ENCODE measurements at places on chromosomes 1 and 21.

GRCh38 chr1:13687151-13687715, 12.8 kb upstream of the PRDM2 start:
- DNase-seq: no peak

- no peak for DNase-seq
These were observed 1.8 kb downstream of the UBAP2L start for GRCh38 chr1:154222518-154222917.

DNA sequence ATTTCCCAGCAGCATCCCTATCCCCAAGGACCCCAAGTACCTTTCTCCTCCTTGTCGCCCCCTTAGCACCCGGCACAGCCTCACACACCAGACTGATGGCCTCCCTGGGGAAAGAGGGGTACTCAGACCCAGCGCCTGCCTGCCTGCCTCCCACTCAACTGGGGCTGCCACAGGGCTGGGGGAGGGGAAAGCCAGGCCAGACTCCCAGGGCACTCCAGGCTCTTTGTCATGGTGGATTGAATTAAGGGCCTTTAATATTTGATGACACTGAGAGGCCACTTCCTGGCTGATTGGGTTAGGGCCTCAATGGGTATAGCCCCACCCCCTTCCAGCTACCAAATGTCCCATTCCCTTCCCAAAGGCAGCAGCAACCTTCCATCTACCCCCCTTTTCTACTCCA, 1.8 kb downstream of the SHC1 start:
- no peak for DNase-seq

- DNase-seq: no peak
These were observed 374.8 kb downstream of the BRINP3 start for GRCh38 chr1:190102757-190103326.

- DNase-seq: no peak
These were observed 140.4 kb upstream of the C1orf105 start for GRCh38 chr1:172279939-172280636.

GRCh38 chr1:45842786-45843185, 39.4 kb downstream of the MAST2 start:
- no peak for DNase-seq

GRCh38 chr1:26696654-26697430, 1.0 kb downstream of the ARID1A start:
- DNase-seq: no peak

DNA sequence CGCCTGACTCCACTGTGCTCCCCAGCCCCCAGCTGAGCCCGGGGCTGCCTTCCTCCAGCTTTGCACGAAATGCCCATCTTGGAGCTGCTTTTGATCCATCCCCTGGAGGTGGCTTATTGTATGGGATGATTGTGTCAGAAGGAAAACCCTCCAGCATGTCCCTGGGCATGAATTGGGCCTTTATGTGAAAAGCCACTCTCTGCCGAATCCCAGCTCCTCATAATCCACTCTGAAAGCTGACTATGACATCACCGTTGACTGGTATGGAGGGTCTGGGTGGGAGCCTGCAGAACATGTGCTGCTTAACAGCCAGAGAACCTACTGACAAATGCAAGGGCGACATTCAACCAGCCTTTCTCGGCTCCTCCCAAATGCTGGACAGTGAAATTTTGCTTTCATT, 74.6 kb downstream of the NENF start:
- no peak for DNase-seq

DNA sequence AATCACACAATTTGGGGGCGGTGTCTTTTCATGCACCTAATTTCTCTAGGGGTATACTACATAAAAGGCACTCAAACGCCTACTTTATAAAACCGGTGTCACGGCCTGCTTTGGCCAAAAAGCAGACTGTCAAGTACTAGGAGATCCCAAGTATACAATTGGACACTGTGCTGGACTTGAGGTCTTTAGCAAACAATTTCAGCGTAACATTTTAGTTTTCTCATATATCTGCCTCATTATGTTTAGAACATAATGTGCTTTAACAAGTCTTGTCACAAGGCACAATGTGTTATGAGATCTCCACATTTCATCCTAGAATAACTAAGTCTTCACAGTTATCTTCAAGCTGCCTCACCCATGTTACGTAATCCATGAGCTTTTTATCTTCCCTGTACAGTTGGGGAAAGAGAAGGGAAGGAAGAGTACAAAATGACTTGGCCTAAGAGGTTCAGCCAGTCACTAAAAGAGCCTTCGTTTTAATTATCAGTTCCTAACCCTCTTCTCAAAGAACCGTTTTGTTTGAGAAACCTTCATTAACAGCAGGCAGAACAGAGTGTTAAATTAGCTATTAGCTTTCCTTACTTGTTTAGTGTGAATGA, 1.7 kb downstream of the SSX2IP start:
- no peak for DNase-seq

DNA sequence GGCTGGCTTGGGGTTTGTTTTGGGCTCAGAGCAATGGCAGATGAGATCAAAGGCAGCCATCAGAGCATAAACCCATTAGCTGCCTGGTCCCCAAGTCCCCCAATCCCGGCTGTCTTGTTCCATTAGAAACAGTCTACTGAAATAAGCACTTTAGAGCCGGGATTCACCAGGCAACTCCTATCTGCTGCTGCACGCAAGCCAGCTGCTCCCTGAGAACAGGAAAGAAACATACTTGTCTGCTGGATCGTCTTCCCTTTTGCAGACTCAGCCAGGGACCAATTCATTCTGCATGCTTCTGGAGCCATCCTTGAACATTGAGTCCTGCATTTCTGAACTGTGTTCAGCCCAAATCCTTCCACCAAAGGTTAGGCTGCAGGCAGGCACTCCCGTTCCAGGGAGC, 21.8 kb downstream of the RXRG start:
- no peak for DNase-seq

- no peak for DNase-seq
These were observed 183.8 kb downstream of the LMX1A start for GRCh38 chr1:165172666-165173065.

GRCh38 chr1:37931102-37931360, 15.8 kb downstream of the INPP5B start:
- no peak for DNase-seq

DNA sequence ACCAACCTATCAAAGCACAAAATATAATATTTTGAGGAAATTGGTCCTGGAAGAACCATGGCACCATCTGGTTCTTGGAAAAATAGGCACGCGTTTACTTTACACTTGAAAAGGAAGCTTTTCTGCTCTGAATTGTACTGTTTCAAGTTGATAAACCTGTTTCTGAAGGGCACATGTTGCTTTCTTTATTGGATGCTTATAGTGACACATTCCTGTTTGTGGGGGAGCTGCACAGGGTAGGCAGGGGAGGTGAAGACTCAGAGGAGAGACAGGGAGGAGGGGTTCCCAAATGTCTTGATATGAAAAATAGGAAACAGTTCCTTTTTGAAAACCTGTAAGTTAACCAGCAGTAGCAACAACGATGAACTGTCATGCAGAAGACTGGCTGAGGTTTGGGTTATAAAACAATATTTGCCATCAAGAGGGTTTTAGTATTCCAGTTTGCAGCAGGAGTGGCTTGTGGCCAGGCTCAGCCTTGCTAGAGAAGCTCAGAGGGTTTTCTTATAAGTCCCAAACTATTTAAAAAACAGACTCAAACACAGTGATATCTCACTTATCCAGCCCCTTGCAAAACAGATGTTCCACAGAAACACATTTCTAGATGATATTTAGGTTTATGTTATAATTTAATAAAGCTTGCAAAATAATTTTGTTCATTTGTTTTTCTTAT, 127.0 kb upstream of the MROH9 start:
- no peak for DNase-seq

- DNase-seq: no peak
These were observed 144.7 kb downstream of the NEGR1 start for GRCh38 chr1:72137656-72138055.

DNA sequence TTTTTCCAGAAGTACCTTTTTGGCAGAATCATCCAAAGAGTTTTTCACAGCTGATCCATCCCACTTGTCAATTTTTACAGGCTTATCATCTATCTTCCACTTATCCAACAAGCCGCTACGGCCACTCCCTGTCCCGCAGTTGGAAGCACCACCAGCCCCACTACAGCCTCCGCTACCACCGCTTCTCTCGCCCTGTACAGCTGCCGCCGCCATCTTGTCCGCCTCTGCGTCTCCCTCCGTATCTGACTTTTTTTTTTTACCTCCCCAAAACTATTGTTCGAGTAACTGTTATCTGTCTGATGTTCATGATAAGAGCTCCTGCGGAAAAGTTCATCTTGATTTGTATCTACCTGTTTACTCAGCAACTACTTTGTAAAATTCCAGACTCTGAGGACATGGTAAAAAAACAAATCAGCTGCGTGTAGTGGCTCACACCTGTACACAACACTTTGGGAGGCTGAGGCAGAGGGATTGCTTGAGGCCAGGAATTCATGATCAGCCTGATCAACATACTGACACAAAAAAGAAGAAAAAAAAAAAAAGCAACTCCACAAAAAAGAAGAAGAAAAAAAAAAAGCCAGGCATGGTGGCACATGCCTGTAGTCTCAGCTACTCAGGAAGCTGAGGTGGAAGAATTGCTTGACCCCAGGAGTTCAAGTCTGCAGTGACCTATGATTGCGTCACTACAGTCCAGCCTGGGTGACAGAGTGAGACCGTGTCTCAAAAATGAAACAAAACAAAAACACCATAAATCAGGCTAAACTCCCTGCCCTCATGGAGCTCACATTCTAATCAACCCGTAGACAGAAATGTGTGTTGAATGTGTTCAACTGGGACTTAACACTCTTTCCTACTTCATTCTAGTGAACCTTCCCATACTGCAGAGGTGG, 8.0 kb upstream of the EYA3 start:
- no peak for DNase-seq

DNA sequence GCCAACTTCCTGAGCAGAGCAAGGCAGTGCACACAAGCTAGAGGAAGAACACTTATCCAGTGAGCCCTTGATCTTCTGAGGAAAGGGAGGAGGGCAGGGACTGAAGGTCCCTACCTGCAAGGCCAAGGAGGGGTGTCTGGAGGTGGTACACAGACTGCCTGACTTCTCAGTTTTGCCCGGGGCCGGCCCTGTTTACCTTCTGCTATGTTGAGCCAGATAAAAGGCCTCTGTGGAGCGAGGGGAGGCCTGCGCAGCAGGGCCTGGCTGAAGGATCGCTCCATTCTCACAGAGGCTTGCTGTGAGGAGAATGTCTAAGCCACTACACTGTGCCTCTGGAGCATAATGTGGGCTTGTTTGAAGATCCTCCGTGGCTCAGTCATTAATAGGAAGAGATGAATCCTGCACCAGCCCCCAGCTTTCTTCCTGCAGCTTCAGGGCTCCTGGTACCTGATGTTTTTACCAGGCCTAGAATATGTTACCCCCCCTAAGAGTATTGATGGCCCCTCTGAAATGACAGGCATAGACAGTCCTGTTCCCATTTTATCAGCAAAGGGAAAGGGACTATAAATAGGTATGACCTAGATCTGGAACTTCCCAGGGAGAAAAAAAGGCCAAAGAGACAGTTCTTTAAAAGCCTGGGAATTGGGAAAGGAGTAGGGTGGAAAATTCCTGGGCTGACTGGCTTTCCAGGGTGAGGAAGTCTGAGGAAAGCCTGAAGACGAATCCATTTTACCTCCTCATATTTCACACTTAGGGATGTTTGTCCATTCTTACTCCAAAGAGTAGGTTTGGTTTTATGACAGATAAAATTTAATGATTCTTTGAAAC, 4.7 kb downstream of the POGK start:
- no peak for DNase-seq

DNA sequence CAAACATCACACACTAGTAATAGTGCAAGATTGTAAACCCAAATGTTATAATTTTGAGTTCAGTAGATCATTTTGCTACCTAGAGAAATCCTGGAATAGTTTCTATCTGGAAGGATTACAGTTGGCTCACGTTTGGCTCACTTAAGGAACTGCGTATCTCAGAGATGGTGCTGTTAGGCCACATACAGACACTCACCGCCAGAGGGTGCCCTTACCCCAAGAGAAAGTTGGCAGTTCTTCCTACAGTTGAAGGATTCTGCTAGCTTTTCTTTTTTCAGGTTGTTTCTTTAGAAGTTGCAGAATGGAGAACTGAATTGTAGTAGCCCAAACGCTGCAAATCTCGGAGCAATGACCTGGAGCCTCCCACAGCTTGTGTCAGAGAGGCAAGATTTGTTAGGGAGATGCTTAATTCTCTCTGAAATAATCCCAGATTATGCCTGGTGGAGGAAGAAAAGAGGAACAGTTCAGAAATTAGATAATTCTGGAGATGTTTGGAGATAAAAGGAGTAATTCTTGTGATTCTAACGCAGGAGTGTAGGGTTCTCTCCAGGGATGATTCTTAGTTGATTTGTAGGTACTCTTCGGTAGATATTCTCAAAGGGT, 87.9 kb upstream of the PAPPA2 start:
- DNase-seq: peak; percentile 10
